ENCODE measurements at places on chromosomes 3 and 15.

DNA sequence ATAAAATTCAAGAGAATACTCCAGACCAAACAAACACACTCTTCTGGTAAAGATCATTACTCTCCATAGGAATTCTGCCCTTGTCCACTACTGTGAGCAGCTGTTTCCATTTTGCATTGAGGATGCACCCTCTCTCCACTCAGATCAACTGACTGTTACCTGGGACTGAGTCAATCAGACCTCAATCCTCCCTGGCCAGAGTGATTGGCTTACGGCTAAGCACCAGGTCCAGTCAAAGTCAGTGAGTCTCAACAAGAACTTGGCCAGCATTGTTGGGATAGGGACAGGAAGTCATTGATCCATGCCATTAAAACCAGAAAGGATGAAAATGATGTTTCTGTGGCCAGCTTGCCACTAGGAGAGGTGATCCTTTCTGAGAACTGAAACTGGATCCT, 79.7 kb downstream of the WNT5A start:
- no peak for DNase-seq

GRCh38 chr3:168161696-168162095, 66.0 kb upstream of the GOLIM4 start:
- DNase-seq: no peak

DNA sequence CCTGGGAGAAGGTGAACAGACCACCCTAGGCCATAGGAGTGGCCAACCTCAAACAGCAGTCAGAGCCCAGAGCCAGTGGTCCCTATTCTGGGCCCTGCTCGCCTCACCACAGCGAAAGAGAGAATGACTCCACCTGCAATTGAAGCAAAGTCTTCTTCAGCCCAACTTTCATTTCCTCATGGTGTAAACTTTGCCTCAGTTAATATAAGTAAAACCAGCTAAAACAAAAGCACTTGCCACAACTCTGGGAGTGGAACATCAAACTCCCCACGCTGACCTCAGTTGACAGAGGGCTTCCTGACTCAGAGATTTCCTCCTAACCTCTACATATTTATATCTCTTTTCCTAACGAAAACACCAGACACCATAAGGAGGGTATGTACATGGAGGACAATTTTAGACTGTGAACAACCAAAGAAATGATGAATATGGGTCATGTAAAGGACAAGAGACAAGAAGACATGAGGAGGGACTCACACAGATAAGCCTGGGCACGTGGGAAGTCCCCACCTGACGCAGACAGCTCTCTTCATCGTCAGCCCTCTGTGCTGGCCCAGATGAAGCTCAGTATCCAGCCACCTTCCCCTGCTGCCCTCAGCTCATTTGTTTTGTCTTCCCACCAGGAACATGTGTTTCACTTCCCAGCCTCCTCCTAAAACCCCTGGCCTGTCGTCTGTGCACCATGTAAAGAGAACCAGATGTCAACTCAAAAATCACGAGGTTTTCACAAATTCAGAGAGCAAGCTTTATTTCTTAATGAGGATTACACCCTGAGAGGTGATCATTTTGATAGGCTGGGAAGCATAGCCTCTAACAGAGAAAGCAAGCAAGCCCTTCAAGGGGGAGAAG, 140.9 kb downstream of the KCNMB2 start:
- DNase-seq: no peak

DNA sequence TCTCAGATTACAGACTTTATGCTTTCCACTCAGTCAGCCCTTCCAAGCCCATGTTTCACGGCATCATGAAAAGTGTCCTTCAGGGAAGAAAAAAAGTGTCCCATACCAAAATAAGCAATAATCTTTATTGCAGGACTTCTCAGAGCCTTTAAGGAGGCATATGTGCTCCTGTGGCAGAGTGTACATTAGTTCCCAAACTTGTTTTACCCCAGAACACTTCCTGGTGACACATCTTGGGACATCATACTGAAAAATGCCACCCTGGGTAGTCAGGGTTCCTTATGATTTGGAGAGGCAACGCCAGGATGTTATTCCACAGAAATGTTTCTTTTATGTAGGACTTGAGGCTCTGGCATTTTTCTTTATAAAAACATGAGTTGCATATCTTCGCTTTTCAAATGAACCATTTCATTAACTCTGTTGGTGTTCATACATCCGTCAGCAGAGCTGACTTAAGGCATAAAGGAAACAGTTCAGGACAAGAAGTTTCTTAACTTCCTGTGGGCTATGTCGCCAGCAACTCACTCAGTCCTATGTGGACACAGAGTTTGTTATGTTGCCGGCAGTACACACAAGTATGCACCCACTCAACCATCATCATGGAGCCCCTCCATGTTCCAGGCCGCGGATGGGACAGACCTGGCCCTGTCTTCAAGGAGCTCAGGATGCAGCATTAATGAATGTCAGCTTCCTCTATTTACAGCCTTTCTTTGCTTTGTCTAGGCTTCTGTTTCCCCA, 63.8 kb downstream of the CASR start:
- no peak for DNase-seq

DNA sequence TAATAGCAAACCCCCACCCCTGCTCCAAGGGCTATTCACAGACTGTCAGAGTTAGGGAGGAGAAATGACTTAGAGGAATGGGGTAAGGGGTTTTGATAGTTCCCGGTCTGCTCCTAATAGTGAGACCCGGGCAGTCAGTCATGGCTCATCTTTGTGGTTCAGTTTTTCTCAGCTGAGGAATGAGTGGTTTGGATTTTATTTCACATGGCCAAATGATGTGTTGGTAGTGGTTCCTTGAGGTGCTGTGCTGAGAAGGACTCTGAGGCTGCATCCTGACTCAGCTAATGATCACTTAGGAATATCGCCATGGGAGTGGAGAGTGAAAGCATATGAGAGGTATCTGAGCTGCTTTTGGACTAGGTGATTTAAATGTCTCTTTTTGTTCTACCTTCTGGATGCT, 80.2 kb downstream of the LPP start:
- peak; percentile 58 for DNase-seq

GRCh38 chr15:92917598-92918407, 17.7 kb downstream of the CHD2 start:
- DNase-seq: peak; percentile 91

GRCh38 chr3:195017151-195017550, 253.8 kb downstream of the XXYLT1 start:
- DNase-seq: no peak

- DNase-seq: no peak
Measured at GRCh38 chr15:31308185-31308639, 18.4 kb upstream of the KLF13 start.

DNA sequence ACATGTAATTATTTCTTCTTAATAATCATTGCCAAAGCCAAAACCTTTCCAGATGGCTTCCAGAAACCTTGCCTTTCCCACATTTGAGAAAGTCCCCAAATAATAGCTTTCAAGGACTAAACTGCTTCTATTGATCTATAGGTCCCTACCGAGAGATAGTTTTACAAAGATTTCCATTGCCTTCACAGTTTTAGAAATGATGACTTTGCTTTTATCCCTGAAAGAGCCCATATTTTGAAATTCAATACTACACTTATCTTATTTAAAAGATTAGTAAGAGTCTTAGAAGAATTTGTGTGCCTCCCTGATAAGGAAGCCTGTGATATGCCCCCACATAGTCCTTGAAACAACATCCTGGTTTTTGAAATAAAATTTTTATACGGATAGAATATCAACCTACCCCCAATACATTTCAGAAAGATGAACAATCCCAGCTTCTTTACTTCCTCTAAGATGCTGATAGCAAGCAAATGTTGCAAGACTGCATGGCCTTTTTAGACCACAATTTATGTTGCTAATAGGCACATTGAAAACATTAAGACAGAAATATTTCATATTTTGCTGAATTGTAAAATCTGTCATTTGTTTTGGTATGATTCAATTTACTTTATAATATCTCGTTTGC, 146.3 kb downstream of the TMCO5A start:
- DNase-seq: peak; percentile 85

- DNase-seq: peak; percentile 46
Measured at GRCh38 chr15:52392008-52392687, 96.5 kb upstream of the MYO5C start.

GRCh38 chr15:59299929-59300617, 72.6 kb downstream of the MYO1E start:
- peak; percentile 99 for DNase-seq

- DNase-seq: no peak
Measured at GRCh38 chr3:73525591-73525990, 99.2 kb downstream of the PDZRN3 start.

DNA sequence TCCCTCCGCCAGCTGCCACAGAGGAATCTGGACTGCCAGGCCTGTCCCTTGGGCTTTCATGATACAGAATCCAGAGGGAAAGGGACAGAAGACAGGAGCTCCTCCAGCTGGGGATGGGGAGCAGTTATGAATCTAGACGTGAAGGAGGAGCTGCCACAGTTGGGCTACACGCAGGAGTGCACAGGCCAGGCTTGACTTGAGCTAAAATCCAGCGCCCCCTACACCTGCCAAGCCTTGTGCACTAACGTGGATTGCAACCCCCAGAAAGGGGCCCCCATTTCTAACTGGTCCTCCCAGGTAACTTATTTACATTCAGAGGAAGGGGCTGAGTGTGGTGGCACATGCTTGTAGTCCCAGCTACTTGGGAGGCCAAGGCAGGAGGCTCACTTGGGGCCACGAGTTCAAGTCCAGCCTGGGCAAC, 14.3 kb downstream of the KLHL6 start:
- no peak for DNase-seq

GRCh38 chr15:66611257-66612053, 45.7 kb upstream of the LCTL start:
- no peak for DNase-seq

DNA sequence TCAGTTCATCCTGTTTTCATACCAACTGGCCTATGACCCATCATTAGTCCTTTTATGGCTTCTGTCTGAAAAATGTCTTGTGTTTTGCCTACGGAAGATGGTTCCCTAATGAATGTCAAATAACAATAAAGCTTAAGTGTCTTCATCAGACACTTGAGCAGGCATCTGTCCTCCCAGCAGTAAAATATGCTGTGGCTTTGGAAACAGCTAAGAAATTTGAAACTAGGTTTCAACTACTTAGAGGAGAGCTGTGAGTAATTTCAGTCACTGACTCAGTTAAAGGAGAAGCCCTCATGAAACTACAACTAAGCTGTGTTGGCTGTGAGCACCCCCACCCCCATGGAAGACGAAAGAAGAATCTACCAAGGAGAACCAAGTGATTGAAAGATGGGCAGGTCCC, 409.4 kb upstream of the PPP2R3A start:
- DNase-seq: no peak

- no peak for DNase-seq
Measured at GRCh38 chr3:39361252-39361927, 21.8 kb upstream of the SLC25A38 start.

DNA sequence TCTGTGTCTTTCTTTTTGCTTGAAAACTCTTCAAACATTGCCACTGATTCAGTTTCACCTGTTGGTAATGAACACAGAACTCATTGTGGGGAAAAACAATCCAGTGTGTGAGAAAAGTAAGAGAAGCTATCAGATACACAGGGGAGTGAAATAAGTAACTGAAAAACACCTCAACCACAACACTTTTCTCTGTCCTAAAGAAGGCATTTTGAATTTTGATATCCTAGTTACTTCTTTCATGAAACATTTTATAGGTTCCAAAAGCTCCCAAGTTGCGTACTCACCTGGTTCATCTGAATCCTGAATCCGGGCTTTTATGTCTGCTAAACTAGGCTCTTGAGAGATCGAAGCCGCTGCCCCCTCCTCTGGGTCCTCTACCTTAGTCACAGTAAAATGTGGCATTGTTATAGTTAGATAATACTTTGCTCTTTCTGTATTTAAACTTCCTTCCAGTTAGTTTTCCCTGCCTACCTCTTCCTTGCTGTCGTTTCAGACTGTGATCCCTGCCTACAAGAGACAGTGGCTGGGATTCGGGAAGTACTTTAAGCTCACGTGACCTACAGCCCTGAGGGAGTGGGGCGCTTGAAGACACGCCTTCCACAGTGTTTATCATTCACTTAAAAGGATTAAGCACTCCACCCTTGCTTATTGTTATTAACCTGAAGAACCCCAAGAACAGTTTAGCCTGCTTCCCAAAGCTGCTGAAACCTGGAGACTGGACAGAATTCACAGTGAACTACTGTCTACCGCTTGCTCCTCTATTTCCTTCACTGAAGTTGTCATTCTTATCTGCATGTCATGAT, 19.1 kb downstream of the SLC12A6 start:
- DNase-seq: peak; percentile 71
